ENCODE measurements at places on chromosomes 6 and 20.

DNA sequence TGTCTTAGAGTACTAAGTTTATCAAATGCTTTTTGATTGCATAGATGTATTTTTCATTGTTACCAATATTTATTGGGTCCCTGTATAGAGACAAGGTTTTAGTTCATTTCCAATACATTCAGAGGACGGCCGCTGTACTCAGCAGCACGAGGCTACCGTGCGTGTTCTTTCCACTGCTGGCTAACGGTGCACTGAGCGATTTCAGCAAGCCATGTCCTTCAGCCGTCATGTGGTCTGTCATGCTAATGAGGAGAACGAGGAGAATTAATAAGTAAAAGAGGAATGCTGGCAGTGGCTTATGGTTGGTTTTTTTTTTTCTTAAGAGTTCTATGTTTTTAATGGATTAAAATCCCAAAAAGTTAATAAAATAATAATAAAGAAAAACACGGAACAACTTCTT is 253.6 kb downstream of the ARID1B start:
- no peak for DNase-seq

DNA sequence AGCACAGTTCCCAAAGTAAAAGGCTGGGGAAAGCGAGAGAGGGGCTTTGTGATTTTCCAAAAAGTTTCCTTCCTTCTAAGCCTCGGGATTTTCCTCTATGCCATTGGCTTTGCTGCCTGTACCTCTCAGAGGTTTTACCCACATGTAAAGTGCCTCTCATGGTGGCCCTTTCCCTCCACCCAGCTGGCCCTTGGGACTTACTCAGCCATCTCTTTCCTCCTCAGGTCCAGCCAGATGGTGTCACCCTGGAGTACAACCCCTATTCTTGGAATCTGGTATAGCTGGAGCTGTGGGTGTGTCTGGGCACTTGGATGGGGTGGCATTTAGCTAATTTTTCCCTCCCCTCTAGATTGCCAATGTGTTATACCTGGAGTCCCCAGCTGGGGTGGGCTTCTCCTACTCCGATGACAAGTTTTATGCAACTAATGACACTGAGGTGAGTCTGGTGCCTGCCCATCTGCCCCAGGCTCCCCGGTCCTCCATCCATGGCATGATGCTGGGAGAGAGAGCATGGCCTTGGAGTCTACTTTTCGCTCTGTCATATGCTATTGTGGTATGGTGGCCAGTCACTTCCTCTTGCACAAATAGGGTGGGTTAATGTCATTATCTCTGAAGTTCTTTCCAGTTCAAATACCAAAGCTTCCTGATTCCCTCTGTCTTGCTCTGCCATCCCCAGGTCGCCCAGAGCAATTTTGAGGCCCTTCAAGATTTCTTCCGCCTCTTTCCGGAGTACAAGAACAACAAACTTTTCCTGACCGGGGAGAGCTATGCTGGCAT is 1.1 kb downstream of the CTSA start:
- DNase-seq: no peak

DNA sequence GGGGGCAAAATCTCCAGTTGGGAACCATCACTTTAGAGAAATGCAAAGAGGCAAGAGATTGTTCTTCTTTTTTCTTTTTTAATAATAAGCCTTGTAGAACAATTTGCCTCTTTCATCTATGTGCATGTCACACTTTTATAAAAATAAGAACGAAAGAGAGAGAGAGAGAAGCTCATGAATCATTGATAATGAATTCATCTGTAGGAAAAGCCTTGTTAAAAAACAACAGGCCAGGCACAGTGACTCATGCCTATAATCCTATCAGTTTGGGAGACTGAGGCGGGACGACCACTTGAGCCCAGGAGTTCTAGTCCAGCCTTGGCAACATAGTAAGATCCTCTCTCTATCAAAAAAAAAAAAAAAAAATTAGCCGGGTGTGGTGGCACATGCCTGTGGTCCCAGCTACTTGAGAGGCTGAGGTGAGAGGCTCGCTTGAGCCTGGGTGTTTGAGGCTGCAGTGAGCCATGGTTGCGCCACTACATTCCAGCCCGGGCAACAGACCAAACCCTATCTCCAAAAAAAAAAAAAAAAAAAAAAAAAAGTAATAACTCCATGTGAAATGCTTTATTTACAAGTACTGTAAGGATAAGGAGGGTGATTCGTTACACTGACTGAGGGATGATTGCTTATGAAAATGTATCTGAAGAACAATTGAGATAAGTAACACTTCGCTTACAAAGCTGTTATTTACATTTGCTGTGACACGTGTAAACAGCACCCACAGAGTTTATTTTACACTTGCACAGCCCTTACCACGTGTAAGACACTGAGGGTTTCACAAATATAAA is 6.0 kb downstream of the CCN5 start:
- DNase-seq: no peak

DNA sequence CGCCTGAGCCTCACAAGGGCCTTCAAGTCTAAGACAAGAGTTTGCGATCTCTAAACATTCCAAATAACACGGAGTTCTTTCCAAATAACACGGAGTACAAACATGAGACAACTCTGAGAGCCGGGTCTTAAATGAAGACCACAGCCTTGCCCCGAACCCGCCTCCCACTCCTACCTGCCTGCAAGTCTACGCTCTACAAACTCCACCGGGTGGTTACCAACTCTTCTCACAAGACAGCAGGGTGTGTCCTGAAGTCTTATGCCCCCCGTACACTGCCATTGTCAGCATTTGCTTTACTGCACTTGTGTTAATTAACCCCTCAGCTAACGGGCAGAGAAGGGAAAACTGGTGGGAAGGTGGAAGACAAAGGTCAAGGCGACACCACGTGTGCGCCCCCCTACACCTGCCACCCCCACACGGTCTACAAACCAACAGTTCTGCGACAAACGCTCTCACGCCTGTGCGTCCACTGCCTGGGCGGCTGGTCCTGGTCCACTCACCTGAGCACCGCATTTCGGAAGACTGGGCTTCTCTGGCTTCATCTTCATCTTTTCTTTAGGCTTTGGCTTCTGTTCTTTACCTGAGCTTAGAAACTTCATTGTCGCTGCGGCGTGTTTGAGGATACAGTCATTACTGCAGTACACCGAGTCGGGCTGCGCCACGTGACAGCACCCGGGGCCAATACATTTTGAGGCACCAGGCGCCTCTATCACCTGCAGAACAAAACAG is 19.5 kb downstream of the DIDO1 start:
- no peak for DNase-seq

DNA sequence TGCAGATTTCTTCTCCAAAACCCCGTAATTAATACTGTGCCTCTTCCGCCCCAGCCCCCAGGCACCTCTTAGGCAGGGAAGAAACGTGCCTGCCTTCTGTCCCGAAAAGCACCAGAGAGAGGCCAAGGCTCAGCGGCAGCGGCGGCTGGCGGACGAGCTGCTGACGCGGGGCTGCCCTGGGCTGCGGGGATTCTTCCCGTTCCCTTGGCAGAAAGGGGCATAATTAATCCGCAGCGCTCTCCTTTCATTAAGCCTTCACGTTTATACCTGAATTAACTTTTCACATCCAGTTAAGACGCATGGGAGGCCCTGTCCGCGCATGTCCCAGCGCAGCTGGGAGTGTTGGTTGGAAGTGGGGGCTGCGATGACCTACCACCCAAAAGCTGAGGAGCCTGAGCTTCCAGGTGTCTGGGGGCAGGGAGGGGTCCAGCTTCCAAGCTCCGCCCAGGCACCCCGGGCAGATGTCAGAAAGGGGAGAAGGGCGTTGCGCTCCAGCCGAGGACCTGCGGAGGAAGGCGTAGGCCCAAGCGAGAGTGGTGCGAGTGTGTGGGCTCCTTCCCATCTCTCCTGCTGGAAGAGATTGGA is 167.4 kb upstream of the LRFN2 start:
- no peak for DNase-seq

GRCh38 chr6:70345619-70346018 is 42.7 kb upstream of the COL9A1 start:
- no peak for DNase-seq

DNA sequence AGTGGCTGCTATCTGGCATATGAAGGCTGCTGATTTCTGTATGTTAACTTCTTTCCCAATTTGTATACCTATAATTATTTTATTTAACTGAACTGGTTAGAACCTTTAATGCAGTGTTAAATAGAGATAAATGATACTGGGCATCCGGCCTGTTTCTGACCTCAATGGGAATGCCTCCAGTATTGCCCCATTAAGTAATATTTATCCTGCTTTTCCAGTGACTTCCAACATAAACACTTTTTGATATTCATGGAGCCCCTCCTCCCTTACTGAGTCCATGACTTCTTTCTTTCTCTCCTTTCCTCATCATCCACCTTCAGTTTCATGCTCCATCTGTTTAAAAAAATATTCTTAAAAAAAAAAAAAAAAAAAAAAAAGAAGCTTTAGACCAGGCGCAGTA is 8.8 kb downstream of the TRIM27 start:
- no peak for DNase-seq

- no peak for DNase-seq
Observed at GRCh38 chr6:110048221-110048875, 70.2 kb downstream of the GPR6 start.

DNA sequence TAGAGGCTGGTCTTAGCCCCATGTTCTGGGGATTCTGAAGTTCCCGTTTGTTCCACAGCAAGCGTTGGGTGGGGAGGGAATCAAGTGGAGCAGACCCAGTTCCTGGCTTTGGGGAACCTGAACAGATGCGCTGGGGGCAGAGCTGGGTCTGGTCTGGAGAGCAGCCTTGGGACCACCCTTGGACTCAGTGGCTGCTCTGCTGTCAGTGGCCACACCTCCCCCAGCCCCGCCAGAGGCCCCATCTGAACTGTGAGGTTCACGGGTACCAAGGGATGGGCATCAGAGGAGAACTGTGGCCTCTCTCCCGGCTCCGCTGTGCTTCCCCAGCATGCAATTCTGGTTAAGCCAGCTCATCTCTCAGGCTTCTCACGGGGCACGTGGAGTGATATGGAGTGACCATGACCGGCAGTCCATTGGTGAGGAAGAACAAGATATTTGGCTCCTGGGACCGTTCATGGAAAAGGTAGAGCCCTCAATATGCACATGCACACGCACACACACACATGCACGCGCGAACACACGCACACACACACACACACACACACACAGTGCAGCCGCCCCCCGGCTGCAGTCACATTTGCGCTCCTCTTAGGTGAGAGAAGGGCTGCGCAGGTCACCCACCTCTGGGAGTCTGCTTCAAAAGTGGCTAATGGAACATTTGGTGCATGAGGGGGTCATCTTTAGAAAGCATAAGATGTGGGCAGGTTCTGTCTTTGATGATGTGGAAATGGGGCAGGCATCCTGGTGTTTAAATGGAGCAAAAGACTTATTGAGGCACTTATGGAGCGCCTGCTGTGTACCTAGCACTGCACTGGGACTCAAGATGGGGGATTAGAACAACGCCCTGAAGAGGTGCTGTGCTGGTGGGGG is 6.0 kb downstream of the DLGAP4 start:
- no peak for DNase-seq

DNA sequence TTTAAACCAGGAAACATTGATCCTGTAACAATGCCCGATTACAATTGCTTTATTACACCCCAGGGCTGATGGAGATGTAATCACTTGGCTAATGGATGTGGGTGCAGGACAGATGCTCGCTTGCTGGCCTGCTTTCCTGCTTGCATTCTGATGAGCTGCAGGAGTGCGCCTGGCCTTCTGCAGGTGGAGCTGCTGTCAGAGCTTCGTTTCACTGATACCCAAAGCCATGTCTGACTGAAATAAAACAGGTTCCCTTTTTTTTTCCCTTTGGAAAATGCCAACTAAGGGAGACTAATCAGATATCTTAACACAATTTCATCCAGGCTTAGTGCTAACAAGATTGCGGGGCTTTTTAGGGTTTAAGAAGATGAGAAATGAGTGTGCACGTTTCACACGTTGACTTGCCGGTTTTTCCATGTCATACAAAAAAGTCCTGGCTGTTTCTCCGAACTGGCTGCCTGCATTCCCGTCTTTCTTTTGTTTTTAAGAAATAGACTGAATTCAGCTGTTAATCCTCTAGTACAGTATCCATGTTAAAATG is 60.7 kb downstream of the VAPB start:
- no peak for DNase-seq

- no peak for DNase-seq
Observed at GRCh38 chr6:44851176-44851575, 463.7 kb downstream of the CDC5L start.

DNA sequence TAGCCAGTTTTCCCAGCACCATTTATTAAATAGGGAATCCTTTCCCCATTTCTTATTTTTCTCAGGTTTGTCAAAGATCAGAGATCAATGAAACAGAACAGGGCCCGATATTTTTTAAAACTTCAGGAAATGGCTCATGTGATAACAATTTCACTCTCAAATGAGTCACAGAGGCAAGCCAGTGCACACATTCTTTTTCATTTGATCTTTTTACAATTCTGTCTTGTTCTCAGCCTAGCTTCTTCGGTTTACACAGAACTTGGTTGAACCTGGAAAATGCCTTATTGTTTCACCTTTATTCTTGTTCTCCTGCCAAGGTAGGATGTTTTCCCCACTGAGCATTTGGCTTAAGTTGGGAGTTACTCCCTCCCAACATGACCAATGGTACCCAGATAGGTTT is 258.9 kb downstream of the COL12A1 start:
- no peak for DNase-seq

GRCh38 chr6:136920216-136920615 is 1.9 kb upstream of the SLC35D3 start:
- DNase-seq: no peak

- no peak for DNase-seq
Observed at GRCh38 chr20:13910492-13910891, 79.9 kb downstream of the SEL1L2 start.

DNA sequence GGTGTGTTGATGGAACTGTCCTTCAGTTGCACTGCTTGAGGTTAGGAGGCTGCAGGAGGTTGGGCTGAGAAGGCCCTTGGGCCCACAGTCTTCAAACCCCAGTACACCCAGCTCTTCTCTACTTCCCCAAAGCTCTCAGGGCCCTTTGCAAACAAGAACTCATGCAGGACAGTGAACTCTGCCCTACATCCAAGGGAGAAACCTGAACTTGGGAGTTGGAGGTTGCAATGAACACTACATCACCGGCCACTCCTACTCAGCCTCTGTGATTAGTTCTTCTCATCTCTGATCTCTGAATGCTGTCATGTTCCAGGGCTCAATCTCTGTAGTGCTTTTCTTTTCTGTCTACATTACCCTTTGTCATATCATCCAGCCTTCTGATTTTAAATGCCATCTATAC is 148.5 kb upstream of the PDE7B start:
- DNase-seq: no peak

DNA sequence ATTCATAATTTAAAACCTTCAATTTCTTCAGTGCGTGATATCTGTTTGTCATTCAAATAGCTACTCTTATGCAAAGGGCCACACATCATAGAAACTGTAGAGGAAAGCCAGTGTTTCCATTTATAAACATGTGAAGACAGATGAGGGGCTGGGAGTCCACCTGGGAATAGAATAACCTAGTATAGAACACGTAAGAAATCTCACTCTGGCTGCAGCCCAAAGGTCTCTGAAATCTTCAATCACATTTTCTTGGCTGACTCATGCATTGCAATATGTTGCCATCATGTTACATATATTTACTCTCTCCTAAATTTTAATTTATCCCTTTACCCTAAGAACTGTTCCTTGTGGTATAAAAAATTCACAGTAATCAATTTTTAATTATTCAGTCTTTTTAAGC is 123.2 kb downstream of the ELOVL4 start:
- no peak for DNase-seq

Data from activated T-cell treated with anti-CD3 and anti-CD28 coated beads for 1 hour (primary cell).